ENCODE measurements at places on chromosomes 12 and 14. TPM values are rescaled to one million over a fixed set of nuclear protein-coding genes. Genes with fewer than 3 reads are reported as not detected.

GRCh38 chr12:52207895-52208294, 16.1 kb upstream of the KRT80 start:
- peak; percentile 91 for DNase-seq

DNA sequence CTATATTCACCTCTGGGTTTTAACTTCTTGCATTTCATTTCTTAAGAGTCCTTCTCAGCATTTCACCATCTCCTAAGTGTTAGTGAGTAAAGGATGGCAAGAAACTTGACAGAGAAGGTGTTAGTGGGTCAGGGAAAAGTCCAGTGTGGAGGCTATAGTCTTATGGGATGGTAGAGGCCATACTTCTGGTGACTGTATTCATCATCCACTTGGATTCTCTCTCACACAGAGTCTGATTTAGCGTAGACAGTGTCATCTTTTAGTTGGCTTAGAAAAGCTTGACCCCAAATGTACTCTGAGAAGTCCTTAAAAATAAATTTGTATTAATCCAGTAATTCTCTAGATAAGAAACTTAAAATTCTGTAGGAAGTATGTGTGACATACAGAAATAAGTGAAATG, 232.4 kb upstream of the FBXO33 start:
- DNase-seq, result no peak

DNA sequence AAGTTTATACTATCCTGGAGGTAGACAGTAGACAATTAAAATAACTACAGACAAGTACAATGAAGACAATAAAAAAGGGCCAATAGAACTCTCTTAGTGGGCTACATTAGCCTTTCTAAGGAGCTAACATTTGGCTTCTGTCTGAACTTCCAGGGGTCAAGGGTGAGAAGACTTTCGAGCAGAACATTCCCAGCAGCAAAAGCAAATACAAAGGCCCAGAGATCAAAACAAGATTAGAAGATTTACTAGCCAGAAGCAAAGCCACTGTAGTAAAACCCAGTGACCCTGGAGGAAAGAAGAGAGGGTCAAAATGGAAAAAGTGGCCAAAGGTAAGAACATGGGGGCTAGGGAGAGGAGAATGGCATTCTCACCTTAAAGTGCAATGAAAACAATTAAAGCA, 63.2 kb downstream of the ATP2B1 start:
- DNase-seq, result no peak

ANO2 gene
- 17.1 TPM for total RNA-seq

PTPRB gene
- 8.3 TPM for total RNA-seq

MLEC gene
- 46.8 TPM for total RNA-seq
